ENCODE measurements at places on chromosomes 5 and 9.

GRCh38 chr5:43314724-43315123 is 1.5 kb upstream of the HMGCS1 start:
- DNase-seq = no peak

DNA sequence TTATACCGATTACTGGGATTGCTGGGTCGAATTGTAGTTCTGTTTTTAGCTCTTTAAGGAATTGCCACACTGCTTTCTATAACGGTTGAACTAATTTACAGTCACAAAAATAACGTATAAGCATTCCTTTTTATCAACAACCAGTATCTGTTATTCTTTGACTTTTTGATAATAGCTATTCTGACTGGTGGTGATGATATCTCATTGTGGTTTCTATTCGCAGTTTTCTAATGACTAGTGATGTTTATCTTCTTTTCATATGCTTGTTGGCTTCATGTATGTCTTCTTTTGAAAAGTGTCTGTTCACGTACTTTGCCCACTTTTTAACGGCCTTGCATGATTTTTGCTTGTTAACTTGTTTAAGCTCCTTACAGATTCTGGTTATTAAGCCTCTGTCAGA is 74.4 kb downstream of the FAM174A start:
- DNase-seq = no peak

DNA sequence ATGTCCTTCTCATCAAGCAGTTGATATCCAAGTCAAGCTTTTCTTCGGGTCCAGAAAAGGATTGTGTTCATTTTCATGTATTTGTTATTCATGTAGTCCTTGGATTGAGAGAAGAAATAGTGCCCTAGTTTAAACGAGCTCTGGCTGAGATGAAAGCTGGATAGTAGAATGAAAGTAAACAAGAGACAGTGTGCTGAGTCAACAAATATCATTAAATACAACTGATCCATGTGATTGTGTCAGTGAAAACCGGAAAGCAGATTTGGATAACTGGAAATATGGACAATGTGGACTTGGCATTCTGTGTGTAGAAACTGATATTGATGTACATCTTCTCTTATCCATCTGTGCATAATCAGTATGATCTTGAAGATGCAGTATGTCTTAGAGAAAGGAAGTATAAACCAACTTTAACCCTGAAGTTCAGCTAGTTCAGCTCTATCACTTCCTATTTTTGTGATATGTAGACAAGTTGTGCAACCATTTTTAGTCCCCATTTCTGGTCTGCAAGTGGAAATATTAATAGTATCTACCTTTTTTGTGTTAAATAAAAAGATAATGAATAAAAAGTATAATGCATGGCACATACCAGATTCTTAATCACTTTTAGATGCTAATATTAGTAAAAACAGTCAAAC is 4.4 kb downstream of the MUSK start:
- DNase-seq = no peak

DNA sequence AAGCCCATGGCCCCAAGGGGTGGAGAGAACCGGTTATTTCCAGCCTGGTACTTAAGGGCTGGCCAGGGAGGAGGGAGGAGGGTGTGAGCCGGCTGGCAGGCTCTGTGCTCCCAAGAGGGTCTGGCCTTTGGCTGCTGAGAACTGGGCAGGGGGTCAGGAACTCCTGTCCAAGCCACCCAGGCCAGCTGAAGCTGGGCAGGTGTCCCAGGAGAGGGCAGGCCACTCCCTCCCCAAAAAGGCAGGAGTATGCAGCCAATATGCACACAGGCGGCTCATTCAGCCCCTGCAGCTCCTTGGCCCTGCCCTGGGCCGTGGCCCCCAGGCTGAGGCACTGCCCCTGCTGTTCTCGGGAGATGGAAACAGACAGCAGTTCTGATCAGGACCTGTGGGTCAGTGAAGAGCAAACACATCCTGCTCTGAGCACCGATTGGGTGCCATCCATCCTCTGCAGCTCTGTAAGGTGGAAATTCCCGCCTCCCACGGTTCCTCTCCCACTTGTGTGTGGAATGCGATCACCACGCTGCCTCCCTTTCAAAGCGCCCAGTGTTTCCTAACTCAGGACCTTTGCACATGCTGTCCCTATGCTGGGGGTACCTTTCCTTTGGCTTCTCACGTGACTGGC is 17.1 kb upstream of the KIF12 start:
- no peak for DNase-seq

- no peak for DNase-seq
These were observed 372.1 kb downstream of the NTRK2 start for GRCh38 chr9:85041466-85042137.

- DNase-seq = no peak
These were observed 203.6 kb upstream of the ADRA1B start for GRCh38 chr5:159712672-159713071.

DNA sequence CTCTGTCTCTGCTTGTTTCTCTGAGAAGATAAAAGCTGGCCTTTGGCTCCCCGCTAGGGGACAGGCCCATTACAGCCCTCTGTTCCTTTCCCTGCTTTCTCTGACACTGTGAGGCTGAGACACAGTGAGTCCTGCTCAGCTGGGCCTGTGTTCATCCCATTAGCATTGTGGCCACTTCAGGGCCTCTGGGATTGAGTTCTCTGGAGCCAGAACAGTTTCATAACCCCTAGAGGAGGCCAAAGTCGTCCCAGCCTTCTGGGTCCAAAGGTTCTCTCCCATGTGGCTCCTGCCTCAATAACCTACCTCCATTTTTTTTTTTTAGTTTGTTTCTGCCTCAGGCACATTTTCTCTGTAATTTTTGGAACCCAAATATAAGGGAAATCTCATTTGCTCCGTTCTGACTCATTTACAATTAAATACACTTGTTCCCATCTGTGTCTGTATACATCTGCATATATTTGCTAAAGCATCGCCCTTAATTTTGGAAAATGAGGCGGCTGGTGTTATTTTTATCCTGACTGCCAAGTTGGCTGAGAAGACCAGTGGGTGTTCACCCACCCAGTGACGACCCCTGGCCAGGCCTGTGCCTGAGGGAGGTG is 27.3 kb upstream of the CTNNA1 start:
- no peak for DNase-seq

DNA sequence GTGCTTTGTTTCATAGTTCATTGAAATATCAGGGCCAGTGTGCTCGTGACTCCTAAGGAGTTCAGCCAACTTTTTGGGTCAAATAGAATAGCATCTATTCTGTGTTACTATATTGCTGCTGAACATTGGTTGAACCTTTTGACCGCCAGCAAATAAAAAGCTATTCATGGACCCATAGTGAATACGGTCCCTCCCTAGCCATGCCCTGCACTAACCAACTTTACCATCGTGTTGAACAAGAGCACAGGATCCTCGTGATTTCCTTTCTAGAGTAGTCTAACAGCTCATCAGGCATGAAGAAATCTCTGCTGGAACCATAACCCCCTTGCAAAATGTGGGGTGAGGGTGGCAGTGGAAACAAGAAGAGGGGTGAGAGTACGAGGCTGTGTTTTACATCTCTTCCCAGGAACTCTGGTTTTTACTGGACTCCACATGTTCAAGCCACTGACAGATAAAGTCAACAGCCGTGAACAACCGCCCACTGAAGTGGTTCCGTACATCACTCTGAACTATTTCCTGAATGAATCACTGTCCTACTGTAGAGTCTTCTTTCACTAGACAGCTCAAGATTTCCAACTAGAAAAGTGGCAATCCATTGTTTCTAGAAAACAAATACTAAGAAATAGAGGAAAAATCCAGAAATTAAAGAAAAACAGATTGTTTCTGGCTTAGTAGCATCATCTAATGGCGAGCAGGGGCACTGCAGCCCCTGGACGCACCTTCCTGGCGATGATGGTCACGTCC is 70.1 kb upstream of the SPATA31E1 start:
- DNase-seq = no peak

GRCh38 chr5:103057208-103058130 is 62.5 kb downstream of the GIN1 start:
- DNase-seq = no peak

DNA sequence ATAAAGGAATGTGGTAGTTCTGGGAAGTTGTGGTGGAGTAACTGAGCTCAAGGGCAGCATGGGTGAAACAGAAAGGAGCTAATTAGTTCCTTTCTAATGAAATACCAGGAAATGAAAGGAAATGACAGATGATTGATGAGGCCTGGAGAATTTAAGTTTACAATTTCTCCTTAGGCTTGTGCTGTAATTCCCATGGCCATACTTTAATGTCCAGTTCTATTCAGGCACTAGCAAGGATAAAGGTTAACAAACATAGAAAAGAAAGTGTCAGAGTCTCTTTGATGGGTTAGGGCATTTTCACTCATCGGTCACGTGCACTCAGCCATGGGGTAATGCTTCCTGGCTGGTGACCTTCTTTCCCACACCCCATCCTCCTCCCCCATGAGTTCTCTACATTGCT is 70.3 kb downstream of the CTSL start:
- DNase-seq = no peak

DNA sequence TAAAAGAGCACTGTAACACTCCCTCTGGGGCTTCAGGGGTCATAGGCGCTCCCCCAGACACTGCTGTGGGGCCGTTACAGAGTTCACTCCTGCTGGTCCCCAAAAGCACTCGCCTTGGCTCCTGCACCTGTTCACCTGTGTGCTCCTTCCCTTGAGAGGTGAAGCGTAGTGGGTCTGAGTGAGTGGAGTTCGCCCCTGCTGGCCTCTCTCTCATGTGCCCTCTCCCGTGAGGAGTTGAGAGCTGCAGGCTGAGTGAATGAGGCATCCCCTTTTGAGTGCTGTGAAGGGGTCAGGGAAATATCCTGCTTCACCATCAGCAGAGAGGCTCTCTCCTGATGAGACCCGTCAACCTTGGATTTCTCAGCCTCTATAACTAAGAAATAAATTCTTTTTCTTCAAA is 134.6 kb upstream of the TUT7 start:
- no peak for DNase-seq

GRCh38 chr9:115165233-115165632 is 47.3 kb upstream of the TNC start:
- DNase-seq = no peak

- DNase-seq = no peak
These were observed 37.3 kb downstream of the IPPK start for GRCh38 chr9:92632641-92633040.

DNA sequence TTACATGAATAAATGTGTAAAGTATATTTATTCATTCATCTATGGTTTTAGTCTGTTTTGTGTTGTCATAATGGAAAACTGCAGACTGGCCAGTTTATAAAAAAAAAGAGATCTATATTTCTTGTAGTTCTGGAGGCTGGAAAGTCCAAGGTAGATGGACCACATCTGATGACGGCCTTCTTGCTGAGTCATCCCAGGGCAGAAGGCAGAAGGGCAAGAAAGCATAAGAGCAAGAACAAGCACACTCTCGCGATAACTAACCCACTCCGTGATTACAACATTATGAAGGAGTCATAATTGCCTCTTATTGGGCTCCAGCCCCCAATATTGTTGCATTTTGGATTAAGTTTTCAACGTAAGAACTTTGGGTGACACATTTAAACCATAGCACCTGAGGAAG is 180.4 kb upstream of the DAB2 start:
- DNase-seq = no peak

DNA sequence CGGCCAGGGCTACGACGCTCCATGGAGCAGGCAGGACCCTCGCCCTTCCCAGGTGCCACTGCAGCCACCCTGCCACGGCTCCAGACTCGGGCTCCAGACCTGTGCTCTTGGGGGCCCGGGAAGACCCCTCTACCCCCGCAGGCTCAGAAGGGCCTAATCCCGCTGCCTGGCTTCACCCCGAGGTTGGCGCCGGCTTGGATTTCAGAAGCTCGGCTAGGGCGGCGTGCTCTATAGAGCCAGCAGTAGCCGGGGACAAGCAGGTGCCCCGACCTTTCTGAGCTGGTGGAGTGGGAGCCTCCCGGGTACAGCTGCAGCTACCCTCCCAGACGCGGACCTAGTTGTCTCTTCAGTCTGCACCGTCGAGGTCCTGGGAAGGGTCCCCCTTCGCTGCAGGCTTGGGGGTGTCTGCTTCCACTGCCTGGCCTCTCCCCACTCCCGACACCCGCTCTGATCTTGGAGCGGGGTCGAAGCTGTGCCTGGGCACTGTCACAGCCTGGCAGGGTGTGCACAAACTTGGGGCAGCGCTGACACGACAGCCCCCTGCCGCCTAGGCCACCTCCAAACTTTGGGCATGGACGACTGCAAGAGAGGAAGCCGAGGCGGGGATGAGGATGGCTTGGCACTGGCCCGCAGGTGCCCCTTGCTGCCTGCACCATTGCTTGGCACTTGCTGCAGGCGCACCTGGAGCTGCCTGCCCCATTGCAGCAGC is 1366.1 kb upstream of the CDH9 start:
- DNase-seq = no peak

DNA sequence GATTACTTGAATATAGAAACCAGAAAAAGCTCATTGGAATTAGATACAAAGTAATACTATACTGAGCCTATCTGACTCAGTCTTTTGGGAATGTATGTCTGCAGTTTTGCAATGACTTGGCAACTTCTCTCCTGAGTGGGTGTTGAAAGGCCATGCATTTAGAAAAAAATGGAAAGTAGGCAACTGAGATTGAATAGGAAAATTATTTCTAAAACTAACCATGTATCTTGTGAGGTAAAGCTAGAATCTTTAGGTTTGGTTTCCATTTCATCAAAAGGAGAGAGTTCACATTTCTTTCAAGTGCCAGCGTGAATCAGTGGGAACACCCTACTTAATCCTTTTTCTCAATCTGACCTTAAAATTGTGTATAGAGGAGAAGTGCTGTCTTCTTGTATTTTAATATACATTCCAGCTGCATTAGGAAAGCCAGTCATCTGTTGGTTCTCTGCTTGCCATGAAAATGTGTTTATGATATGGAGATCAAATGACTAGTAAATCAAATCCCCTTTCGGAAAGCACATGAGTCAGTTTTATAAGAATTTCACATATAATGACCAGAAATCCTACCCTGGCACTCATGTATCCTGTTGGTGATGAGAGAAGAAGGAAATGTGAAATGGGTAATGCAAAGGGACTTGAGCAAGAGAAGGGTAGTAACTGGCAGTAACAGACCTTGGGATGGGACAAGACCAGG is 30.4 kb downstream of the NFX1 start:
- no peak for DNase-seq

- DNase-seq = no peak
These were observed 58.4 kb downstream of the DAB2IP start for GRCh38 chr9:121709798-121710197.

DNA sequence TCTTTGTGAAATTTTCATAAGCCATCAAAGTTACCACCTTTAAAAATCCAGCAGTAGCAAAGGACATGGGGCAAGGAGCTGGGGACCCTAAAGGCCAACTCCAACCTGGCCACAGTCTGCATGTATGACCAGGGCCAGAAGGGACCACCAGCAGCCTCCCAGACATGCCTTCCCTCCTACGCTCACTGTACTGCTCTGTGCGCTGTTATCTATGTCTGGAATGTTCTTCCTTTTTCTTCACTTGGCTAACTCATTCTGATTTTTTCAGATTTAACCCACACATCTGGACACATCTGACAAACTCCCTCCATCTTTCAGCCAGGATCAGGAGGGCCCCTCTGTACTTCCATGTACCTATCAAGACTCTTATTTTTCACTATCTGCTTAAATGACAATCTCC is 47.6 kb upstream of the TRAF1 start:
- DNase-seq = no peak

DNA sequence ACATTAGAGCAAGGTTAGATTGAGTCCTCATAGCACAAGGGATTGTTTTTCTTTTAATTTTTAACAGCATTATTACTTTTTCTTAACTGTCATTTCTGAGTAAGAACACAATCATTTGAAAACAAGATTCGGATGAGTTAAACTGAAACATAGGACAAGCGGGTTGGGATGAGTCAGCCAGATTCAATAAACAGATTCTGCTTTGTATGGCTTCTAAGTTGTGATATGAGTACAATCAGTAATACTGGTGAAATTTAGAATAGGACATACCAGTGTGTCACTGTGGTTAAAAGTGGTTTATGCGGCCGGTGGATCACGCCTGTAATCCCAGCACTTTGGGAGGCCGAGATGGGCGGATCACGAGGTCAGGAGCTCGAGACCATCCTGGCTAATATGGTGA is 364.3 kb upstream of the CDH10 start:
- no peak for DNase-seq
